ENCODE measurements at places on chromosomes 3 and 15.

DNA sequence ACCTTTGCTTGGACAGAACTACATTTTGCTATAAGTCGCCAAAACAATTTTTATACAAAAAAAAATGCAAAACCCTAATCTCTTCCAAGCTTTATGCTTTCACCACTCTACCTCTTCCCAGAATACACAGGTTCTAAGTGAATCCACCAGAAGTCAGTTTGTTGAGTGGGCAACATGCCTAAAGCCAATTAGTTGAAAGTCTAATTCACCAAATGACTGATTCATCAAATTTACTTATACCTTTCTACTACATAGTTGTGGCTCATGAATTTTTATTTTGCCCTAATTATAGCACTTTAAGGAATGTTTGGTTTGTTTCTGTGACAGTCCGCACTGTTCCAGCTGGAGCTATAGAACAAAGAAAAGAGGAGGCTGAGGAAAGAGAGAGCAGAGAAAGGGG lies 265.9 kb upstream of the TGFBR2 start:
- DNase-seq: no peak

DNA sequence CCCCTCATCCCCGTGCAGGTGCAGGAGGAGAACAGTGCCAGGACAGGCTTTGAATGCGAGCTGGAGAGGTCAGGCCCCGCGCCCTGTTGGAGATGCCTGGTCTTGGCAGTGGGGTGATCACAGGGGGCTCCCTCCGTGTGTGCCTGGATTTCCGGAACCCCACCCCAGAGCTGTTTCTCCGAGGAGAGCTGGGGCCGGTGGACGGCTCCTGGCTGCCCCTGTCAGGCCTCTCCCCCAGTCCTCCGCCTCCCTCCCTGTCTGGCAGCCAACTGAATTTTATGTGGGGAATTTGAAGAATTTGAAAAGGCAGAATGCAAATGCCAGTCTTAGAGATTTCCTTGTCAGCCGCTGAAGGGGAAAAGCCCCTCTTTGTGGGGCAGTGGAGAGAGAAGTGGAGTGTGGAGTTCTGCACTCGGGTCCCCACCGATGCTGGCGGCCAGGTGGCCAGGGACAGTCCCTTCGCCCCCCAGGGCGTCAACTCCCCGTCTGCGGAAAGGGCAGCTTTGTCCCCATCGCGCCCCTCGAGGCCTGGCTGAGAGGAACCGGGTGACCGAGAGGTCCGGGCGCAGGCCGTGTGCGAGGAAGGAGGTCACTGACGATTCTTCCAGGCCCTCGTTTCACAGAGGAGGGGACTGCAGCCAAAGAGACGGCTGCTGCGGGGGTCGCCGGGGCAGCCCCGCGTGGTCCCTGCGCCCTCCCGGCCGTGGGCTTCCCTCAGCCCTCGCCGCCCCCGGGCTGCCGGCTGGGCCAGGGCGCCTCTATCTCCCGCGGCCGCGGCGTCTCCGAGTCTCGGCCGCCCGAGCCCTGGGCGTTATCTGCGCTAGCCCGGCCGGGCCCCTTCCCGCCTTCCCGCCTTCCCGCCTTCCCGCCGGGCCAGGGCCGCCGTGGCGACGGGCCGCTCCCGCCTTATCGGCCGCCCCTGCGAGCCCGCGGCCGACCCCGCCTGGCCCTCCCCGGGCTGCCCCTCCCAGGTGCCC lies 56.0 kb upstream of the LCTL start:
- DNase-seq: no peak

GRCh38 chr3:118949113-118949760 lies 85.4 kb downstream of the IGSF11 start:
- DNase-seq: peak; percentile 6

GRCh38 chr3:171561596-171562323 lies 101.6 kb upstream of the TNIK start:
- DNase-seq: no peak

DNA sequence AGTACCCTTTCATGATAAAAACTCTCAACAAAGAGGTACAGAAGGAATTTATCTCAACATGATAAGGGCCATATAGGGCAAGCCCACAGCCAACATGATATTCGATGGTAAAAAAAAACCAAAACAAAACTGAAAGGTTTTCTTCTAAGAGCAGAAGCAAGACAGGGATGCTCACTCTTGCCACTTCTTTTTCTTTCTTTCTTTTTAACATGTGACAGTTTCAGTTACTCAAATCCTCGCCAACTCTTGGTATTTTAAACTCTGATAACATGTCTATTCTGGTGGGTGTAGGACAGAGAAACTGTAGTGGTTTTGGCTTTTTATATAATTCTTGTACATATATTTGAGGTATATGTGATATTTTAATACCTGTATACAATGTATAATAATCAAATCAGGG lies 74.0 kb upstream of the NMNAT3 start:
- no peak for DNase-seq

DNA sequence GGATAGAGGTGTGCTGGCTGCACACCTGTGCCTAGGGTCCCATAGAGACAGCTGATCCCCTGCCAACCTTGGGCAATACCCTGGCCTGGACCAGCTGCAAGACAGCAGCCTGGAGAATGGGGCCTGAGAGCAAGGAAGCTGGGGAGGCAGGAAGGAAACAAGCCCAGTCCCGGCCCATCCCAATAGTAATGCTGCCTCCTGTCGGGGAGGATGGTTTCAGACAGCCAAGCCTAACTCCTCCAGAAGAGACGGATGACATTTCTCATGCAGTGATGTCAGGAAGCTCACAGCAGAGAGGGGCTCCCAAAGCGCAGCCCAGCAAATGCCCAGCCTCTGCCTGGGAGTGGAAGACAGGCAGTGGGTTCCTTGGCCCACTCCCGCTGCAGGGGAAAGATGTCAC lies 408.8 kb downstream of the OCA2 start:
- no peak for DNase-seq

DNA sequence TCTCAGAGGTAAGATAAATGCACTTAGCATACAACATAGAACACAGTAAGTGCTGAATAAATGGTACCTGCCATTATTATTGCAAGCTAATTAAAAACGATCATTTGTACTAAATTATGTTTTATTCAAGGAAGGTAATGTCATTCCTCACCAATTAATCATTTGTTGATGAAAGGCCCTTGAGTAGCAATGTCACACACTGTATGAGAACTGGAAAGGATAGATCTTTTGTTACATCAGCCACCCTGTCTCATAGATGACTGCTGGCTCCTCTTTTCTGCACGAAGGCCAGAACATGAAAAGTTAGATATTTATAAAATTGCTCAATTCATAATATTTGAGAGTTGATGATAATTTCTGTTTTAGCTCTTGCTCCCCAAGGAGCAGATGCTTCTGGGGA lies 415.4 kb downstream of the RBMS3 start:
- DNase-seq: no peak

DNA sequence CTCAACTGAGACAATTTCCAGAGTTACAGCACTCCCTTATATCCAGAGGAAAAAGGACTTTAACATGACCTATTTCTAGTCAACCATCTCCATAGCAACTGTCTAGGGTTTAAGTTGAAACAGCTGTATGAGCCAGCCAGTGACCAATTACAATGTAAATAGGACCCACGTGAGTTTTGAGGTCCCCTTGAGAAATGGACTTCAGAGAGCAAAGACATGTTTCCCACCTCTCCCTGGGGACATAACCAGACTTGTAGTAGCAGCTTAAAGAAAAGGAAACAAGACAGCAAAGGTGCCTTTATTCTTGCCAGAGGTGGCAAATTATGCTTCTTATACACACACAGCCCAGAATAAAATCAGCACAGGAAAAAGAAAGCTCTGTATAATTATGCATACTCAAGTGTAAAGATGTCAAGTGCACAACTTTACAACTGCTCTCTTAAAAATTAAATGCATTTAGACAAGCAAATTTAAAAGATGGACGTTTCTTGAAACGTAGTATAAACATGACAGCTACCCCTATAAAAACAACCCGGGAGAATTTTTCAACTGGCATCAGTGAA lies 40.2 kb downstream of the SUMF1 start:
- DNase-seq: no peak

- DNase-seq: no peak
Observed at GRCh38 chr15:89469426-89470096, 26.8 kb downstream of the RHCG start.

DNA sequence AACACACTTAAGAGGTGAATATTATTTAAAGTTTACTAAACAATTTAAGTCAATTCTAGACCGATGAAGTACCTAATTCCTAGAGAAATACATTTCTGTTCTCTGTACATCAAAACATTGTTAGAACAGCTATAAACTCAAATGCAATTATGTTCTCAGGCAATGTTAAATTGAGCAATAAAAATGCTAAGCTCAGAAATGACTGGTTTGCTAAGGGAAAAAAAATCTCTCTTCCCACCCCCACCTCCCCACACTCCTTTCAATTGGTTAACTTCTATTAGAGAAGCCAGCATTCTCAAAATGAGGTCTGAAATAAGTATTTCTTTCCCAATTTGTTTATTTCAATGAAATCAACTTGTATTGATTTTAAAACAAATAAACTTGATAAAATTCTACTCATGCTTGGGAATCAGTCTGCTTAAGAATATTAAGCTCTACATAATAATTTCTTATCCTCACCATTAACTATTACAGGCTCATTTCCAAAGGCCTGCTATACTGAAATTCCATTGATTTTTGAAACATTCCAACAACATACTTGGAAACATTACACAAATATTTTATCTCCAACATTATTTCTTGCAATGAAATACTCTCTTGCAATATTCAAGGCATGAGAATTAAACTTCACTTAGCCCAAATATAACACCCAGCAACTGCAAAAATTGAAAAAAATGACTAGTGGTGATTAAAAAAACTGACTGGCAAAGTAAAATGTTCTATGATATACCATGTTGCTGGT lies 22.6 kb downstream of the TSPAN3 start:
- no peak for DNase-seq

DNA sequence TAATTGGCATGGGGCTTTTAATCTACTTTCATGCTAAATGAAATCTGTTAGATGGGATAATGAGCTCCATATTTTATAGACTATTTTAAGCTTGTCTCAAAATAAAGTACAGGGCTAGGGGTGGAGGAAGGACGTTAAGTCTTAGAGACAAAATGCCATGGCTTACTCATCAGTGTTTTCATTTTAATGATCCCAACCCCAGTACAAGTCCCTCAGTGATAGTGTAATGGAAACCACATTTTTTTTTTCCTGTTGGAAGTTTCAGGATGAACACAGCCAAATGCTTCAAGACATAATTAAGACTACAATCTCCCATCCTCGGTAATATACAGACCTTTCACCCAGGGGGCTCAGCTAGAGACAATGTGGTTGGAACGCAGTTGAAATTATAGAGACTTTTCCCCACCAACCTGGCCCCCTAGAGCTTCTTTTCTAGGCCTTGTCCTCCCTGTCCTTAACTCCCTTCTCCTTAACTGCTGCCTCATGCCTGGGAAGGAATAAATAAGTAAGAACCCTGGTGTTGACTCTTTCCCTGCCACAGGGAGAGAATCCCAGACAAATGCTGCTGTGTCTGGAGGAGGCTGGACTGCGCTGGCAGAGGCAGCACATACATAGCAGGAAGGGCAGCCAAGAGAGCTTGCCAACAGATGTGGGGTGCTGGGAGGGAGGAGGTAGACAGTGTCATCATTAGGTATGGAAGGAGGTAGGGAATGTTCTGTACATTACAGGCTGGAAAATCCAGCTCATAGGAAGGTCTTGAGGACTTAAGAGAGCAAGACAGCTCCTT lies 115.4 kb upstream of the ROPN1 start:
- DNase-seq: no peak

GRCh38 chr3:188881954-188882641 lies 289.7 kb upstream of the TPRG1 start:
- DNase-seq: no peak

GRCh38 chr3:51224283-51224682 lies 160.8 kb upstream of the MANF start:
- no peak for DNase-seq
